Nephron progenitor cell (in vitro differentiated cells): ENCODE measurements at places on chromosomes 3 and 15.

GRCh38 chr15:37931321-37931720 lies 3.1 kb upstream of the TMCO5A start:
- DNase-seq: no peak

DNA sequence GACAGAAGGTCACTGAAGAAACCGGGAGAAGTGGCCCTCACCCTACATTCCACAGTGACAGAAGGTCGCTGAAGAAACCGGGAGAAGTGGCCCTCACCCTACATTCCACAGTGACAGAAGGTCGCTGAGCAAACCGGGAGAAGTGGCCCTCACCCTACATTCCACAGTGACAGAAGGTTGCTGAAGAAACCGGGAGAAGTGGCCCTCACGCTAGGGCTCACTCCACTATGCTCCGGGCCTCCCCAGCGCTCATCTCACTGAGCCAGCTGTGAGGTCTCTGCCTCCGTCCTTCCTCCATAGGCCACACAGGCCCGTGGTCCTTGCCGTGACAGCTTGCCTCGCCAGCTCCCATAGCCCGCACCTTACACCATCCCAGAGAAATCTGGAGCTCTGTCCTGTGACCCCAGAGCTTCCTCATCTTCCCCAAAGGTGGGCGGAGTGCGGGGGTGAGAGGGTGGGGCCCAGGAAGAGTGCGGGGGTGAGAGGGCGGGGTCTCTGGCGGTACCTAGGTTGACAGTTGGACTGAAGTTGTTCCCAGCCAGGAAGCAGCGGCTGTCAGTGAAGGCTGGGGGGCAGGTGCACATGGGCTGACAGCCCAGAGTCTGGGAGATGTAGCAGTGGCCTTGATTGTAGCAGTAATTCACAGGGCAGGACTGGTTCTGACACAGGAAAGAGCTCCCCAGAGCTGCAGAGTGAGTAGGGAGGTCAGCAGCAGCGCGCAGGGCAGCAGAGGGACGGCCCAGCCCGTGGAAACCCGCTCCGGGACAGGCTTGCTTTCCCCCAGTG lies 32.0 kb downstream of the MUC20 start:
- DNase-seq: no peak

GRCh38 chr3:32245200-32245599 lies 6.7 kb downstream of the CMTM8 start:
- no peak for DNase-seq

DNA sequence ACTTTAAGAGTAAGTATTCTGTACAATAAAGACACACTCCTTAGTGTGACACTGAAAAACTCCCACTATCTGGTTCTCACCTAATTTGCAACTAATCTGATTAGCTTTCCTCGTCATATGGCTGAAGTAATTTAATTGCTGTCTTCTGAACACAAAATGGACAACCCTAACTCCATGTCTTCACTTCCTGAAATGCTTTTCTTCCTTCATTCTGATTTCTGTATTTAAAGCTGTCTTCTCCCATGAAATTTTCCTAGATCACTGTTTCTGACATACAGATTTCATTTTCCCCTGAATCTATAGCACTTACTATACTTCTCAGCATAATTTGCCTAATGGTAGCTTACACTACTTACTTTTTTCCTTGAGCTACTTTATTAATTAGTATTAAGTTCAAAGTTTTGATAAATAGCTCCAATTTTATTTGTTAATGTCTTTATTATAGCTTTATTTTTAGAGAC lies 6.3 kb downstream of the CCPG1 start:
- DNase-seq: no peak
